Left colon (tissue), 2 donors: ENCODE measurements at places on chromosomes 6 and 20. TPM values are rescaled to one million over a fixed set of nuclear protein-coding genes. Genes with fewer than 3 reads are reported as not detected.

Gene TPX2
- 7.4 TPM for total RNA-seq

Gene UST
- 4.6 TPM for total RNA-seq

Gene STX11
- 1.5 TPM for total RNA-seq

Gene NFKBIE
- 15.3 TPM for total RNA-seq

Gene RBM24
- total RNA-seq = 3.2 TPM

Gene ME1
- total RNA-seq = 6.8 TPM

Gene SYS1
- 25.2 TPM for total RNA-seq

Gene MMP24
- total RNA-seq = 0.59 TPM

Gene HMGN3
- total RNA-seq = 37.1 TPM

Gene FRK
- 22.6 TPM for total RNA-seq

- no peak for DNase-seq
Observed at GRCh38 chr6:139996253-139996834, 621.9 kb upstream of the CITED2 start.

- DNase-seq = no peak
Observed at GRCh38 chr6:160178271-160178670, 56.7 kb downstream of the SLC22A1 start.

GRCh38 chr20:61919675-61920365 lies 145.9 kb downstream of the TAF4 start:
- no peak for DNase-seq

DNA sequence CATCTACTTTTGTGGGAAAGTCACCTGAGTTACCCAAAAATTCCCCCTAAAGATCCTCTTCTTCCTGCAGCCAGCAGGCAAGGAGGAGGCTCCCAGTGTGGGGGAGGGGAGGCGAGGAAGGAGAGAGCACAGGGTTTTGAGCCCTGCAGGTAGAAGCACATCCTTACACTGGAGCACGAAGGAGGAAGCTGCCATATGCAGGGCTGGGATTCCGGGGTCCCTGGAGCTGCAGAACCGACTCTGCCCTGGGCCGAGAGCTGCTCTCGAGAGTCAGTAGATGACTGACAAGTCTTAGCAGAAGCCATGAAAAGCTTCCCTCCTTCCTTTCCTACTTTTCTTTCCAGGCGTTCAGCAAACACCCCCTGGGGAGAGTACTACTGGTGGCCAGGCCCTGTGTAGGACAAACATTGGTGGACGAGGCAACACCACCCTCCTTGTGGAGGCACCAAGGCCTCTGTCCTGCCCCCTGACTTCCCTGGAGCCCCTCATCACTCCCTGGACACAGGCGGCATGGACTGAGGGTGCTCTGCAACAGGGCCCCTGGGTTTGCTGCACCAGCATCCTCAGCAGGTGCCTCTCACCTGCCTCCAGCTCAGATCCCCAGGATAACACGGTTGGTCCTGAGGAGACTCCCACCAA lies 211.7 kb upstream of the CST7 start:
- no peak for DNase-seq

GRCh38 chr6:76043690-76044089 lies 28.8 kb downstream of the IMPG1 start:
- no peak for DNase-seq

DNA sequence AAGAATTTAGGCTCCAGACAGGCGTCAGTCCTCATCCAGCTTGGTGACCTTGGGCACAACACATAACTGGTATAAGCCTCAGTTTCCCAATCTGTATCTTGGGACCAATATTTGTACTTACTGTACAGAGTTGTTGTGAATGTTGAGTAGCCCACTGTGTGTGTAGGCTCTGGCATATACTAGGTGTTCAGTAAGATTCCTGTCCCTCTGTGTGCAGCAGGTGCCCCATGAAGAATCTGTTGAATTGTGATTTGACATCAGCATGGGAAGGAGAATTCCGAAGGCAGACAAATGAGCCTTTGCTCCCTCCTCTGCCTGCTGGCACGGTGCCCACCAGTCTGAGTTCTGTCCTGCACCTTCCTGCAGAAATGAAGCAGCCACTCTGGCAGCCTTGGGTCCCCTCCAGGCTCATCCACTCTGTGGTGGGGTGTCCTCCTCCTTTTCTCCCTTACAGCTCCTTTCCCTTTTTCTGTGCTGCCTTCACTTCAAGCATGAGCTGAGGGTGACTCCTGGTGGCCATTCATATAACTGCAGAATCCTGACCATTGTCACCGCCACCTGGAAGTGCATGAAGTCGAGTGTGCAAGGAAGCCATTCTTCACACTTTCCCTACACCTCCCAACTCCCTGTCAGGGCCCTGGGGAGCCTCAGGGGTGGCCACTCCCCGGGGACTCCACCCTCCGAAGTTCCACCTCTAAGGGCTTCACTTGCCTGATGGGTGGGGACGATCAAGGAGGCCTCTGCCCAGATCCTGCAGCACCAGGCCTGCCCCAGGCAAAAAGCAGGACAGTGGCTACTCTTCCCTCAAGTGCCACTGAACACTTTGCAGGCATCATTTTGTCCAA lies 48.2 kb downstream of the MRPL14 start:
- peak; percentile 75 for DNase-seq

DNA sequence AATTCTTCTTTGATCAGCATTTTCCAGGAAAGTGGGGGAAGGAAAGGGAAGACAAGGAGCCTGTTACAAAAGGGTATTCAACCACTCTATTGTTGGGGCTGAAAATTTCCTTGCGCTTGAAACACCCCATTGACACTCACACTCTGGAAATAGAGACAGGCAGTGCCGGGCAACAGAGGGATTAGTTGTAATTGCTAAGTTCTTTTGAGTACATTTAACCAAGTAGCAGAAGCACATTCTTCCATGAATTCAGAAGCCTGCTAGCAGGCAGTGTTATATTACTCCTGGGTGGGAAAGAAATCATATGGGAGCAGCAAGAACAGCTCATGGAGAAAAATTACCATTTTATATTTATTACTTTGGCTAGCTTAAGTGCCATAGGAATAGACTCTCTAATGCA lies 745.5 kb downstream of the C6orf118 start:
- no peak for DNase-seq

DNA sequence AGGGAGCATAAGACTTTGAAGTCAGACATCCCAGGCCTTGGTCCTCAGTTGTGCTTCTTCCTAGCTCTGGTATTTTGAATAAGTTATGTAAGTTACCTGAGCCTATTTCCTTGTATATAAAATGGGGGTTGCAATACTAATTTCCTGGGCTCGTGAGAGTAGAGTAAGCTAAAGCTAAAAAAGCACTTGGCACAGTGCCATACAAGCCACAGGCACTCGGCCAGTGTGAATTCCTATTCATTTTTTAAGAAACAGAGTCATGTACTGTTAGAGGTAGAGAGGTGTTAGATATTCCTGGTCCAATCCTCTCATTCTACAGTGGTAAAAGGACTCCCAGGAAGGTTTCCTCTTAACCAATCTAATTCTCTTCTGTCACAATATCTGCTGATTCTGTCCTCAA lies 79.6 kb upstream of the EPB41L1 start:
- DNase-seq = no peak

- no peak for DNase-seq
Observed at GRCh38 chr6:41036601-41037000, 2.4 kb downstream of the UNC5CL start.

GRCh38 chr6:71248306-71248765 lies 40.3 kb upstream of the OGFRL1 start:
- DNase-seq = no peak

- DNase-seq = no peak
Observed at GRCh38 chr6:3940703-3941102, 91.5 kb downstream of the FAM50B start.

DNA sequence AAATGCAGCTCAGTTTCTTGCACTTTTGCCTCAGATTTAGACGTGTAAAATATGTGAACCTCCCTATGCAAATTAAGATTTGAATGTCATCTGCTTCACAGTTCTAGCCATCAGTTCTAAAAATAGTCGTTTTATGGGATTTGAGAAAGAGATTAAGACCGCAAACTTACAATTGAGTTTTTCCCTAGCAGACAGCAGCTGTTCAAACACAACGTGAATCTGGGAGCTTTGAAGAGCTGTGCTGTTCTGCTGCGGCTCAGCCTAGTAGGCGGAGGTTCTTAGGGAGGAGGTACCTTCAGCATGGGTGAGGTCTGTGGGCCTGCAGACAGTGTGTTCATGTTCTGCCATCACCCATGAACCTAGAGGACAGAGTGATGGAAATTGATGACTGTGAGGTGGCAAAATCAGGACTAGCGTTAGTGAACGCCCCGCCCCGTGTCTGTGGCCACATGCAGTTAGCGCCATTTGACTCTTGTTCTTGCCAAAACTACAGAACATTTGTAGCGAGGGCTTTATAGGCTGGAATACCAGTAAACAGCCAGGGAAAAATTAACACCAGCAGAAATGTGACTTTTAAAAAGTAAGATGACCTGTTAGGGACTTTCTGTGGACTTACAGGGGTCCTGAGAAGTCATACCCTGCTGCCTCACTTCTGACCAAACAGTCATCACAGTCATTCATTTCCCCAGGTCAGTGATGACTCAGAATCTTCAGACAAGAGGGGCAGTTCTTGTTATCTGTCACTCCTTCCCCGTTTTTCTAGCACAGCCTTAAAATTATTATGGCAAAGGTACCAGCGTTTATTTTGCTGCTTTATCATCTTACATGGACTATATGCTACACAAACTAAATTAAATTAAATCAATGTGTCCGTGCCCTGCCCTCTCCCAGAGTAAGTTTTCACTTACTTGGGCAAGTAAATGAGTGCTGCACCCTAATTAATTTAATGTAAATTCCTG lies 84.3 kb upstream of the TMEM181 start:
- peak; percentile 41 for DNase-seq

GRCh38 chr20:44009679-44009992 lies 95.0 kb downstream of the TOX2 start:
- peak; percentile 21 for DNase-seq

- no peak for DNase-seq
Observed at GRCh38 chr20:57079031-57080005, 187.1 kb downstream of the BMP7 start.

DNA sequence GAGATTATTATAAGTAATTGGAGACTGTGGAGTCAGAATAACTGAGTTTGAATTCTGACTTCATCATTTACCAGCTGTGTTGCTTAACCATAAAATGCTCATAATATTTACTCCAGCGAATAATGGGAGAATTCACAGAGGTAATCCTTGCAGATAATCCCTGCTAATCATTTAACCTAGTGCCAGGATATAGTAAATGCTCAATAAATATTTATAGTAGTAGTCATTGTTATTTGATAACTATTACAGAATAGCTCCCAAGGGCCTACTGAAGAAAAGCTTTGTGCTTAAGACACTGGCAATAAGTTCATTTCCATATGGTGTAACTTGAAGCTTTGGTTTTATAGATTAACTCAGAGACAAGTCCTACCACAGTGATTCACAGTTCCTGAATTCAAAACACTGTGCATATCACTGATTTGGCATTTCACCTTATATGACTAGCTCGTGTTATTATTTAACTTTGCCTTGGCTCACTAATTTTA lies 208.8 kb upstream of the PLCB4 start:
- no peak for DNase-seq

DNA sequence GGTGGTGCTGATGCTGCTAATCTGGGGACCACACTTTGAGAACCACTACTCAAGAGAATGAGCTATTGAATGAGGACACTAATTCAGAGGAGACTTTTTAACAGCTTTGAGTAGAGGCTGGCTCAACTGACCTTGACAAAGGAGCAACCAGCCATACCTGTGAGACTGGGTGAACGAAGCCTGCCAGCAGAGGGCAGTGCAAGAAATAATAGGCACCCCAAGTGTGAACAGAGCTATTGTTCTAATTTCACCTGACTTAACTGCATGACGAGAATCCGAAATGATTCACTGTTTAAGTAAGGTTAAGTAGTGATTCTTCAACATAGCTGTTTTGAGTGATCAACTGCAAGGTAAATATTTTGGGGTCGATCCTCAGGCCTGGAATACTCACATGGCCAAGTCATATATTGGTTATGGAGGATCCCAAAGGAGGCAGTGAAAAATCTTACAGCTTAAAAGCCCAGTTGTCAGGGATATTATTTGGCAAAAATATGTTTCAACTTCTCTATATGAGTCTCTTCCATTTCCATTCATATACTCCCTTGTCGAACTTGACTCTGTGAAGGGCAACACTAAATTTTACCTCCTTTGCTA lies 550.5 kb upstream of the MARCKS start:
- DNase-seq = peak; percentile 79

GRCh38 chr6:109314313-109314712 lies 68.0 kb downstream of the CD164 start:
- no peak for DNase-seq

- DNase-seq = no peak
Observed at GRCh38 chr6:160667639-160668481, 3.8 kb upstream of the LPA start.

GRCh38 chr6:167824591-167825331 lies 1.9 kb upstream of the AFDN start:
- DNase-seq = no peak

GRCh38 chr6:166705069-166705468 lies 78.0 kb upstream of the RPS6KA2 start:
- DNase-seq = no peak

- peak; percentile 90 for DNase-seq
Observed at GRCh38 chr6:85643537-85644278, 1.0 kb upstream of the SYNCRIP start.

DNA sequence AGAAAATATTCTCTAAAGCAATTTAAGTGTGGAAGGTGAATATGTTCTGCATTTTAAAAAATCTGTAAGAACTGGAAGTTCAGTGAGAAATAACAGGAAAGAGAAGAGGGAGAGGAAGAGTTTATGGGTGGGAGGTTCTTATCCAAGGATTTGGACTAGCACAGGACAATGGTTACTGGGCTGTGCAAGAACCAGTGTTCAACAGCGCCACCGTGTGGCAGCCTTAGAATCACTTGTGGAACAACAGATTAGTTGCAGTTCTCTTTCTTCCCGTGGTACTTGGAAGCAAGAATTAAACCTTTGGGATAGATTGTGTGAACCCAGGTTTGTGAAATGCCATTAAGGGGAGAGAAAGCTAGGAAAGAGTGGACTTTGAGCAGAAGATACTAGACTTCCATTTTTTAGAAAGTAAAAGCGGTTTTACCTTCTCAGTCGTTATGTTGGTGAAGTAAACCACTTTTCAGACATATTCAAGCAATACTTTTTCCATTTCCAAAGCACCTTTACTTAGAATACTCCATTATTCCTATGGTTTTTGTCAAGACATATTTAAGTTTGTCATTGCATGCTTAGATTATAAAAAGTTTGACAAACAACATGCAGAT lies 436.7 kb downstream of the RNF144B start:
- DNase-seq = no peak

GRCh38 chr20:37981568-37981967 lies 51.7 kb downstream of the TTI1 start:
- DNase-seq = no peak

GRCh38 chr6:70107852-70108629 lies 194.8 kb downstream of the COL9A1 start:
- DNase-seq = no peak

- DNase-seq = no peak
Observed at GRCh38 chr6:154605882-154606370, 95.4 kb upstream of the CNKSR3 start.

GRCh38 chr6:141809901-141810300 lies 322.8 kb upstream of the GJE1 start:
- no peak for DNase-seq
